GM03348 (cell line): ENCODE measurements at places on chromosomes 2 and 18.
A peak's percentile ranks its signal among the peaks of the same experiment; 100 is the strongest.

DNA sequence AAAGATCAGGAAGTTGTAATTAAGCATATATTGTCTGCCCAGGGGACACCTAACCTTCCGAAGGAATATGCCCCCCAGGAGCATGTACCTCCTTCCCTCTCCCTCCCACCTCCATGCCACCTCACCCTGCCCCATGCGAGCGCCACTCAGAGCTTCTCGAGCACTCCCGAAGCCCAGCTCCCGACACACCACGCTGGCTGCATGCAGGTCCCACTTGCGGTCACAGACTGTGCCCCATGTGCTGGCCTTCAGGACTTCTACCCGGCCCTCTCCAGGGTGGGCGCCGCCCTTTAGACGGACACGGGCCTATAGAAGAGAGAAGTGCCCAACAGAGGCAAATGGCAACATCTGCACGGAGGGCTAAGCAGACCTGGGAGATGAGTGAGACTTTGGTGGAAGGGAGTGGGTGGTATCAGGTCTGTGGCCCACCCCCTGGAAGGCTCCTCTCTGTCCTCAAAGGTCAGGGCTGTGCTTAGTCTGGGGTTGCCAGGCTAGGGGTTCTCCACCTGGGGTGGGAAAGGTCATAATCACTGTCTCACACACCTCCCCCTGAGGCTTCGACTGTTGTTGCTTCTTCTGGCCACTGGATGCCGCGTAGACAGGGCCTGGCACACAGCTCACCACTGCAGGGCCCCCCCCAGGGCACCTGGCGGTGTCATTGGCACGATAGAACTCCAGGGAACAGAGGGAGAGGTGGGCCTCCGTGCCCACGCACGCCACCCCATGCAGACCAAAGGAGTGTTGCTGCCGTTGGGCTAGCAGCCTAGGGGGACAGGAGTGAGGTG is 6.6 kb downstream of the HTRA2 start:
- DNase-seq: no peak

DNA sequence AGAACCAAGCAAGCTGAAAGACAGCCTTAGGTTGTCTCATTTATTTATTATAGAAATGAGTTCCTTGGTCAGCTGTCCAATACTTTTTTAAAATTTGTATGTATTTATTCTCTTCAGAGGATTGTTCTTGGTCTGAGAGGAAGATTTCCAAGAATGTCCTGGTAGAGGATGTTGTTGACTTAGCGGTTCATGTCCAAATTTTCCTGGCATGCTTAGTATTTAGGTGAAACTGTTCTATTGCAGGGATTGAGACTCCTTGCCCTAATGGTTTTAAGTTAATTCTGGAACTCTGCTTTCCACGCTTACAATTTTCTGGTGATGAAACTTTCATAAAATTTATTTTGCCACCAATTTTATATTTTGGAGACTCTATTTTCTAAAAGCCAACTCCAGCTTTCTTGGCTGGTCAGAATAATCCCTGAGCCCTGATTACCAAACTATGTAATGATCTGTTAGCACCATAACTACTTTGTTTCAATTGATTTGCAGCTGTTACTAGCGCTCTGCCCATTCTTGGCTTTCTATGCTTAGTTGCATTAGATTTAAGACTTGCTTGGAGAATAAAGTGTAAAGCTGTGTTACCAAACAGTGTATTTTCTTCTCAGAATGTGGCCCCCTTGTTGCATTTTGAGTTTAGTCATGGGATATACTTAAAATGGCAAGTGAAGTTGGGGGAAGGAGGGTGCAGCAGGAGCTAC is 1868.8 kb upstream of the CELF4 start:
- DNase-seq: peak; percentile 13

DNA sequence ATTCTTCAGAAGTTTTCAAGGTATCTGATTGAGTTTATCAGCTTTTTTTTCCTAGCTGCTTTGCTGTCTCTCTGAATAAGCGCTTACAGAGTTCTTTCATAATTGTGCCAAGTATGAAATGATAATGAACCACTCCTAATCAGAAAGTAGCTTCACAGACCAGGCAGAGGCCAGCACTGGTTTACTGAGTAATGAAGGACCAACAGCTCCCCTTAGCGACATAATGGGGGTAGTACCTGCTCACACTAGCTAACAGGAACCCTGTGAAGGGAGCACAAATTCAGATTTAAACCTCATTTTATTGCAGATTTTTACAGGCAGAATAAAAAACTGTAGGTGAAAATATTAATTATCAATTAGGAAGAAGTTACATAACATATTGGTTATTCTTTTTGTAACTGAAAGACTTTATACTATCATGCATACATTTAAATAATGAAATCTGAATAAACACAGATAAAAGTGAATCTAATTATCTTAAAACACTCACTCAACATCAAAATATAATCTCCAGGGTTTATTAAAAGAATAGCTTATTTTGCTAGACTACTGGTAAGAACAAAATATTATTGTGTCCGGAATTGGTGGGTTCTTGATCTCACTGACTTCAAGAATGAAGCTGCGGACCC is 53.7 kb upstream of the LRRC30 start:
- DNase-seq: peak; percentile 87

DNA sequence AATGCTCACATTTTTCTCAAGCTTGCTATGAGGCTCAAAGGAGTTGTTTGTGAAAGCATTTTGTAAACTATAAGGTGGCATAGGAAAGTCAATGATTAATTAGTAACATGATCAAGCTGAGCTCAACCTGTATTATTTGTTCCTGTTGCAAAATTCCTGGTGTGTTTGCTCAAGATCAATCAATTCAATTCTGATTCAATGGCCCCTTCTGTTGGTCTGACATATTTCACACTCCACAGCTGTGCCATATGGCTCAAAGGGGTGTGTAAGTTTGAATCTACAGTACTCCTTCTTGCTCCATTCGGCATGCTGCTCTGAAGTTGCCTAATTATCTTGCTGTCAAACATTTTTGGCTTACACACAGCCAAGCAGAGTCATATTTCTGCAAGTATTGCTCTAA is 341.6 kb upstream of the LRP1B start:
- no peak for DNase-seq

- no peak for DNase-seq
Observed at GRCh38 chr2:29074411-29074810, at the start of gene PCARE. Gene PCARE, minus strand, starts transcription at chr2:29074523. Its CDS starts 262 bp downstream, at chr2:29074261.

GRCh38 chr18:76131738-76132137 is 363.3 kb downstream of the ZNF516 start:
- DNase-seq: no peak
